ENCODE measurements at places on chromosomes 16 and 17.

DNA sequence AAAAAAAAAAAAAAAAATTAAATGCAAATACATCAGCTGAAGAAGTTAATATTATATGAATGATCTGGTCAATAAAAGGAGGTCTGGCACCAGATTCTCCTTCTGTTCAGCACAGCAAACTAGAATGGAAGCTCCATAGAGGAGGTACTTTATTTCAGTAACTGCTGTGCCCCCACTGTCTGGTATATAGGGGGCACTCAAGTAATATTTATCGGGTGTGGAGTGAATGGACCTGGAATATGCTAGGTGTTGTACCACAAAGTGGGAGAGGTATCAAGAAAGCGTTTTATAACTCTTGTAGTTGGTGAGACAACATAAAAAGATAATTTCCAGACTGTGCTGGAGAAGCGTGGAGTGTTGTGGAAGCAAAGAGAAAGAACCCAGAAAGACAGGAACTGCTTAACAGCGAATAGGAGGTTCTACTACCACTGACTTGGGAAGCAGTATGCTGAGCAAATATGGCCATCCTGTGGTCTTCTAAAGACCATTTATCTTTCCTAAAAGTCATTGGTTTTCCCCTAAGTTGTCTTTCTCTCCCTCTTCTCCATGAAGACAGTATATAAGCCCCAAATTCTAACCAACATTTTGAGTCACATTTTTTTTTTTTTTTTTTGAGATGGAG lies 12.2 kb upstream of the PRKCA start:
- no peak for DNase-seq

DNA sequence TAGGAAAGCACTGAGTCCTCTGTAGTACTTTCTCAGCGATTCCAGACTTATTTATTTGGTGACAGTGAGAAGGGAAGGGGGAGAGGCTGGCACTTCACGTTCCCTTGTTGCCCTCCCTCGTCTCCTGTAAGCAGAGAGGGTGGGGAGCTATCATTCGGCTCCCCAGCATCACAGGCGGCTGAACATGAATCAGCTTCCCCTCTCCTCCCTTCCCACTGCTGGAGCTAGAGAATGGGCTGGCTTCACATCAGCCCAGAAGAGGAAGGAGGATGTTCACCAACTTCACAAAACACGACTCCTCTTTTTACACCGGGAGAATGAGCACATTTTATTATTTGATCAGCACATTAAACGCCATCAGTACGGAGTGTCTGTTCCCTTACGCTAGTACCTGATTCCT lies 6.7 kb upstream of the CMIP start:
- peak; percentile 34 for DNase-seq

DNA sequence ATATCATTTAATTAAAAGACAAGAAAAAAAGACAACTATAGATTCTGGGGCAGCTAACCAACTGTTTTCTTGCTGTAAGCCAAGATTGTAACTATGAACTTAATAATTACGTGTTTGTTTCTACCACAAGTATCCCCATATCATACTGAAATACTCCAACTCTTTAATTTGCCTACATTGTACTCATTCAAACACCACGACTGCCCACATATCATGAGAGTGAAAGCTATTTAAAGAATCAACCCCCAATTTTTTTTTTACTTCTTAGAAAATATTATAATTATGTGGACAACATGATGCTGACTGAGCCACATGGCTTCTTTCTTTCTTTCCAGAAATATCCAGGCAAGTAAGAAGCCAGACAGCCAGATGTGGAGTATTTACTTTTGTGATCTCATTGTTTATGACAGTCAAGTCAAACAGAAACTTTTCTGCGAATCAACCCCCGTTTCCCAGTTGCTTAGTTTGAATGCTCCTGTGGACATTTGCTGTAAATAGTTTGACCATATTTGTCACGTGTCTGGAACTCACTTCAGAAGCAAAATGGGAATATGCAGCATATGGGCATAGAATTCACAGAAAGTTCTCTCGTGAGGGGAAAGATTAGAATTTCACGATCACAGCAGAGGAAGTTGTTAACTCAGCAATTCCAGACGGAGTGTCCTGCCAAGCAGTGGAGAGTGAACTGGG lies 126.8 kb upstream of the PSMD7 start:
- no peak for DNase-seq

DNA sequence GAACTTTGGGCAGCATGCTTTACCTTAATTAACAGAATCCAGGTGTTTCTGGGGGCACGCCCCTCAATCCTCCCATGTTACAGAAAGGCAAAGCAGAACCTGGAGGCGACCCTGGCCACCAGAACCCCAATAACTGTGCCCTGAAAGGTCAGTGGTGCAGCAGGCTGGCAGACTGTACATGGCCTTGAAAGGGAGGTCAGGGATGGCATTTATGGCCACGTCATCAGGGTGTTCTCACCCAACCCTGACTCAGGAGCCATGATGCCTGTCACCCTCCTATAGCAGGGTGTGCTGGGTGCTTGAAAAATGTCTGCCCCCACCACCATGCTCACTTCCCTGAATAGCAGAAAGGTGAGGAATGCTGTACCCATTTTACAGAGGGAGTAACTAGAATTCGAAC lies 177.7 kb downstream of the TMEM132E start:
- DNase-seq, result no peak
